Astrocyte of the spinal cord (primary cell): ENCODE measurements at places on chromosomes 5 and 9.
A peak's percentile ranks its signal among the peaks of the same experiment; 100 is the strongest.

DNA sequence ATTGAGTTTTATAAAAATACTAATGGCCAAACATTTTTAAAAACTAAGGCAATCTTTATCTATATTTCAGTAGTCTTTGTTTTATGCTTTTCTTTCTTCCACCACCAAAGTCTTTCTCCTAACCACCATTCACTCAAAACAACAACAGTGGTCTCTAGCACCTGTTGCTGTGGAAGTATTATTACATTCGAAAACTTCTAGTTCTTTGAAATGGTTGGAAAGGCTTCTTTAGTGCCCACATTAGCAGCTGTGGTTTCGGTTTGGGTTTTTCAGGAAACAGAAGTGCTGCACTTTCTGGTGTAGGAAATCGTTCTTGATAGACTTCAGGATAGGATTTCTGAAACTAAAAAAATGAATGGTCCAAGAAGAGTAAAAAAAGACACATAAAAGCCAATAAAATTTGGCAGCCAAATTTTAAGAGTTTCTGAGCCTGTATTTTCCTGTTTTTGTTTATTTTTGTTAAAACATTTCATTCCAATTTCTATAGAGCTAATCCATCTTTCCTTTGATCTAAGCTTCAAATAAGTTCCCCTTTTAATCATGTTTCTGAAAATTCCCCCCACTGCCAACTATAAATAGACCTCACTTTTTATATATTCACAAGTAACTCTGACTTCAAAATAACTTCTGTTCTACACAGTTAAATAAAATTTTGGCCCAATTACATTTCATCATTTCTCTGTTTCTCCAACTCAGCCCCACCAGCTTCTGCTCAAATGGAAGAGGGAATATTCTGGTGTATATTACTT is 102.2 kb downstream of the DEPDC1B start:
- DNase-seq: peak; percentile 28

- DNase-seq: no peak
These were observed 139.6 kb upstream of the RANBP3L start for GRCh38 chr5:36441280-36441679.

DNA sequence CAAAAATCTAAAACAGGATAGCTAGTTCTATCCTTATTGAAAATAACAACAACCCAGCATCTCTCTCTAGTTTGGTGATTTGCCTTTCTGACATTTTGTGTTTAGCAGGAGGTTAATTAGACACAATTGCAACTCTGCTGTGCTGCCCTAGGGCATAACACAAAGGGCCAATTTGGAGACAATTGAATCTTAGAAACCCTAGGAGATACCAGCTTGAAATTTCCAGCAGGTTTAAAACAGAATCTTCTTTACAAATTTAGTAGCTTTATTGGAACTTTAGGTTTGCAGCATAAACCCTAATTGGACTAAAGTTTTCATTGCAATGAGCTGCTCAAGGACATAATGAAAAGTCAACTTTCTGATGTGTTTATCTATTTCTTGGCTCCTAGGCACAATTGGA is 166.7 kb upstream of the FER start:
- DNase-seq: no peak

- DNase-seq: no peak
These were observed 54.8 kb downstream of the MYO10 start for GRCh38 chr5:16881251-16881650.

GRCh38 chr5:33608344-33609041 is 167.7 kb downstream of the TARS1 start:
- DNase-seq: peak; percentile 14

GRCh38 chr5:38184627-38185026 is 73.7 kb upstream of the EGFLAM start:
- DNase-seq: no peak

- no peak for DNase-seq
These were observed 15.4 kb downstream of the SFXN1 start for GRCh38 chr5:175493726-175494125.

DNA sequence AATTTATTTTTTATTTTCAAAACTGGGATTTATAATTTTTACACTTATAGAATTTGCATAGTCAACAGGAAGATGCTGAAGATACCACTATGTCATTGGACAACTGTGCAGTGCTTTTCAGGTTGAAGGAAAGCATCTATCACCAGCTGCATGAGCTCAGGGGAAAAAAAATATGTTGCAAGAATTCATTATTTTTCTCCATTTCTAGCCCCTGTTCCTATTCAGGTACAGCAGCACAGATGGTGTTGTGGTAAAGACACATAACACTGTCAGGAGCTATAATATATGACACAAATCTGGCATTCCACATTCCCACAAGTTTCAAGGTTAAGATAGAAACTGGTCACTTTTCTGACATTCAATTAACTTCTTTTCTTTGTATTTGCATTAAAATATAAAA is 1088.6 kb downstream of the MAT2B start:
- DNase-seq: no peak

- DNase-seq: no peak
These were observed 113.4 kb downstream of the MRPL36 start for GRCh38 chr5:1686016-1686802.

DNA sequence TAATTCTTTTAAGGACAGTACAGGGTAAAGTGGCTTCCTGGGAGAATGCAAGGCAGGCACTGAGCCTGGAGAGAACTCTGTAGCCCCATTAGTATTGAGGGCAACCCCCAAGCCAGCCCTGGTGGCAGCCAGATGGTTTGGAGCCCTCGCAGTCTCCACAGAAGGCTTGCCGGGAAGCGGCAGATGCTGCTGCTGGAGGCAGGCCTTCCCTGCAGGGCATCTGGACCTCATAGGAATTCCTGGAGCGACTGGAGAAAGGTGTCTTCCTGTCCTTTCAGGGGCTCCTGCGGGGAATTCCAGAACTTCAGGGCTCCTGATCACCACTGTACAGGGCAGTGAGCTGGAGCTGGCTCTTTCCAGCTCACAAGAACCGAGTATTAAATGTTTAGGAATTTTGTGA is 167.5 kb downstream of the INSYN2B start:
- DNase-seq: no peak

DNA sequence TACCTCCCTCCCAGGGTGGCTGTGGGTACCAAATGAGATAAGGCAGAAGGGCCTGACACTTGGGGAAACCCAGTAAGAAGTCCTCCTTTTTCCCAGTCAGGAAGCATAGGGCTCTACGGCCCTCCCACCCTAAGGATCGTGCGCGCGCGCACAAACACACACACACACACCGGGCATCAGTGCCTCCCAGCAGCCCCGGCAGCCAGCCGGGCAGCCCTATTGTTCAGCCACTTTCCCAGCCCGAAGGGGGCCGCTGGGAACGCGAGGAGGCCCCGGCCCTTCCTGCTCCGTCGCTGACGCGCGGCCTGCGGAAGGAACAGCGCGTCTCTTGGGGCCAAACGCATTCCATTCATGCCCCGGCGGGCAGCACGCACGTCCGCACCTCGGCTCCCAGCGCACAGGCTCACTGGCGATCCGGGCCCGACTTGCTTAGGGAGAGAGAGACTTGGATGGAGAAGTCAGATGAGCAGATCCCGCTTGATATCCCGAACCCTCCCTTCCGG is 22.6 kb downstream of the DUSP1 start:
- DNase-seq: peak; percentile 80

- no peak for DNase-seq
These were observed 67.6 kb downstream of the C9orf50 start for GRCh38 chr9:129553277-129553676.

- DNase-seq: no peak
These were observed 92.5 kb downstream of the CEMIP2 start for GRCh38 chr9:71675857-71676165.

DNA sequence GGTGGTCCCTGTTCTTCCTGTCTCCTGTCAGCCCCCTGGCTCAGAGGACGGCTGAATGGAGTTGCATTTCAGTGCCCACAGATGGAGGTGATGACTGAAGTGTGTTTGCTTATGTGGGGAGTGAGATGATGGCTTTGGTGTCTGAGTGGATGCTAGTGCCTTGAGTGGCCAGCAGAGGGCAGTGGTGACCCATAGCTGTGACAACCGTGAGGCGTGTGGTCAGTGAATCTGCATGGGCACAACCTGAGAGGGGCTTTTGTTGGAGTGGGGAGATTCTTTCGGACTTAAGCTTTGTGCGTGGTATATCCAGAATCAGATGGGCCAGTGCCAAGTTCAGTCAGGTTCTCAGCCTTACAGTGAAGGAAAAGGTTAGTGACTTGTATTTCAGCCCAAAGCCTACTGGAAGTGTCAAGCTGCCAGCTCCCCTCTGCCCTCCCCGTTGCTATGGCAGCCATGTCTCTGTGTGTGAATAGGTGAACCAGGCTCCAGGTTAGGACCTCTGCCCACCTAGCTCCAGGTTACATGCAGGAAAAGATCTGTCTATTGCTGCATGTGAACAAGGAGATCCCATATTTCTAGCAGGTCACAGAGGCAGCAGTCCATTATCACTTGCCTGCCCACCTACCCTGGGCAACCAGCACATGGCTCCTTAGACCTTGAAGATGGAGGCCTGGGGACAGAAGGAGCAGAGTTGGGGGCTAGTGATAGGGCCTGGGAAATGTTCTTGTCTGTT is 14.7 kb upstream of the CXXC5 start:
- peak; percentile 75 for DNase-seq

- DNase-seq: no peak
These were observed 61.6 kb downstream of the NIPBL start for GRCh38 chr5:36938129-36938528.

- no peak for DNase-seq
These were observed 101.8 kb downstream of the MAST4 start for GRCh38 chr5:66697796-66698564.

GRCh38 chr9:5840788-5841187 is 7.9 kb upstream of the ERMP1 start:
- DNase-seq: no peak

GRCh38 chr5:127802477-127802865 is 99.3 kb downstream of the CCDC192 start:
- no peak for DNase-seq

GRCh38 chr9:131629825-131630204 is 84.5 kb downstream of the PRRT1B start:
- DNase-seq: no peak

DNA sequence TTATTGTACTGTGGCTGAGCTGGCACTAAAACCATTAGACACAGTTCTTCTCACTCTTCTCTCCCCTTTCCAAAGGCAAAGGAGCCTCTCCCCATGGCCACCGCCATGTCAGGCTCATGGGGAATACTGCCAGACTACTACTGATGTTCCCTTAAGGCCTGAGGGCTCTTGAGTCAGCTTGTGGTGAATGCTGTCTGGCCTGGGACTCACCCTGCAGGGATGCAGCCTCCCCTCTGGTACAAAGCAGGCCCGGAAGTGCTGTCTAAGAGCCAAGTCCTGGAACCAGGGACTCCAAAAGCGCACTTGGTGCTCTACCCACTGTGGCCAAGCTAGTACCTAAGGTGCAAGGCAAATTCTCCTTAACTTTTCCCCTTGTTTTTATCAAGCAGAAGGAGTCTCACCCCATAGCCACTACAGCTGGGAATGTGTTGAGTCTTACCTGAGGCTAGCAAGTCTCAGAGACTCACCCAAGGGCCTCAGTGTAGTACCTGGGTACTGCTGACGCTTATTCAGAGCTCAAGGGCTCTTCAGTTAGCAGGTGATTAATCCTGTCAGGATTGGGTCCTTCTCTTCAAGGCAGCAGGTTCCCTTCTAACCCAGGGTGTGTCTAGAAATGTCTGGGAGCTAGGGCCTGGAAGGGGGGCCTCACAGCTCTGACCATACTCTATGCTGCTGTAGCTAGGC is 33.2 kb upstream of the C5orf46 start:
- no peak for DNase-seq

GRCh38 chr9:18596920-18597319 is 123.0 kb downstream of the ADAMTSL1 start:
- DNase-seq: no peak

DNA sequence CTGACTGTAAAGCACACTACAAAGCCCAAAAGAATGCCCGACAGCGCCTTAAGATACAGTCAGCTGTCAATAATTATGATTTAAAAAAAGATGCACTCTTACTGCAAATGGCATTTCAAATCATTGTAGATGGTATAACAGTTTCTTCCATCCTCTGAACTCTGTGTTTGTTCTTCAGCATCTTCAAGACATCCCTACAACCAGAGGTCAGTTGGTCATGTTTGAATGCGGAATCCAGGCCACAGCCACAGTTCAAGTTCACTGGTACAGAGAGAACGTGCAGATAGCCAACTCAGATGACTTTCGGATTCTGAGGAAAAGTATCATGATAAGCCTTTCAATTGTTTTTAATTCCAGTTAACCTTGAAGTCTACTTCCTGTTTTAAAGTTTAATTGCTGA is 8.7 kb upstream of the MYOT start:
- no peak for DNase-seq

DNA sequence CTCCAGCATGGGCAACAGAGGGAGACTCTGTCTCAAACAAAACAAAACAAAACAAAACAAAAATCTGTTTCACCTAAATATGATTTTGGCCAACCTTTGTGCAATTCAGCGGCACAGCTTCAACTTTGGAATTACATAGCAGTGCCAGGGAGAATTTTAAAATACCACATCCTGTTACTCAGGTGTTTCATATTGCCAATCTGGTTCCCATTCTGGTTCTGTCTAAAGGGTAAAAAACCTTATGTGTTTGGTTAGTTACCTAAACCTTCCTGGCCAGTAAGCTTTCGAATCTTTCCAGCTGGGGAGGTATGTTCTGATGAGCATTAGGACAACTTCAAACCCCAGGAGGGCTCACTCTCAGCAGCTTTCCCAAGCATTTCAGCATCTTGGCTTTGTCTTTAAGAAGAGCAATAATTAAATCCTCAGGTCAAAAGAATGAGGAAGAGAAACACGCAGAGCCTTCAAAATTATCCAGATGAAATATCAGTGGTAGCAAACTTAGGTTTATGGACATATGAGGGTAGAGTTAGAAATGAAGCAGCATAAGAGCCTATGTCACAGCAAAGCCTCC is 2.7 kb downstream of the DAB2 start:
- DNase-seq: no peak

- DNase-seq: peak; percentile 36
These were observed 176.9 kb upstream of the WWC1 start for GRCh38 chr5:168114444-168115017.

GRCh38 chr5:178573216-178573615 is 17.0 kb downstream of the COL23A1 start:
- DNase-seq: no peak

GRCh38 chr5:125530833-125531615 is 784.6 kb upstream of the ZNF608 start:
- DNase-seq: no peak

GRCh38 chr5:38104497-38105230 is 153.7 kb upstream of the EGFLAM start:
- DNase-seq: no peak

DNA sequence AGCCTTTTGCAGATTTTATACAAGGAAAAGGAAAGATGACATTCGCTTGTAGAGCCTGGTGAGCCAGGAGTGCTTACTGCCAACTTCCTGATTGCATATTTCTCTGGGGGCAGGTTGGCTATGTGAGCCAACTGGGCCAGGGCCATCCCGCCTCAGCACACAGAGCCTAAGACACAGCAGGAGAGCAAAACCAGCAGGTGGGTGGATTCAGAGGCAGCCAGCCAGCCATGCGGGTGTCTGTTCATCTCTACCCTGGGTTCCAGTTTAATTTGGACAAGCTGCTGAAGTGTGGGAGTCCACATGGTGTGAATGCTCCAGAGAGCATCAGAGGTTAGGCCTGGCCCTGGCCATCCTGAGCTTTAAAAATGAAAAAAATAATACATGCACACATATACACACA is 291.4 kb downstream of the ARHGEF28 start:
- DNase-seq: peak; percentile 51

- no peak for DNase-seq
These were observed 258.0 kb downstream of the EBF1 start for GRCh38 chr5:158841481-158842276.

- no peak for DNase-seq
These were observed 243.3 kb upstream of the CTNND2 start for GRCh38 chr5:12147513-12147912.

GRCh38 chr9:94976077-94976476 is 249.6 kb downstream of the AOPEP start:
- DNase-seq: no peak

- DNase-seq: no peak
These were observed 11.7 kb downstream of the ARPC5L start for GRCh38 chr9:124873664-124874063.
